ENCODE measurements at places on chromosomes 4 and X.

GRCh38 chr4:81589262-81589661 lies 117.6 kb upstream of the RASGEF1B start:
- no peak for DNase-seq

DNA sequence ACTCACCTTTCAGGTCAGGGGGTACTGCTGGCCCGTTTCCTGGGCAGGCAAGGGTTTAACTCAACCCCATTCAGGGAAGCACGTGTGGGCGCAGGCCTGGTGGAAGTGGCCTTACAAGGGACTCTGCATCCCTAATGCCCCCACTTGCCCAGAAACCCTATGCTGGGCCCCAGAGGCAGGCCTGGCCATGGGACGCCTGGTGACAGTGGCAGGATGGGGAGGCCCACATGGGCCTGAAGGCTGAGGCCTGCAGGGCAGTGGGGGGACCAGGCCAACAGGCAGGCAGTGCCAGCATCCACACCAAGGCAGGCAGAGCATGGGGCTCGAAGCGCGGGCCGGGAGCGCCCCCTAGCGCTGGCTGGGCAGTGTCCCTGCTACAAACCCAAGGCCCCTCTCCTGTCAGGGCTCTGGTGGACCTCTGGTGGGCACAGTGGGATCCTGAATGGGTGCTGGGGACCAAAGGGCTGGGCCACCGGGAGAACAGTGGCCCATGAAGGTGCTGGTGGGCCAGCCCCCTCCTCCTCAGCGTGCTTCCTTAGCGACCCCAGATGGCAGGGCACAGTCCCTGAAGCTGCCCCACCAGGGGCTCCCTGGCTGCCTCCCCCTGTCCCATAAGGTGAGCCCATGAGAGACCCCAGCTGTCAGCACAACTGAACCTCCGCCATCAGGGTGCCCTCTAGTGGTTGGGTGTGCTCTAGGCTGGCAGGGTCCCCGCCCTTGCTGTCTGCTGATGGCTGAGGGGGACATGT lies 16.8 kb downstream of the FGFR3 start:
- peak; percentile 82 for DNase-seq

- peak; percentile 25 for DNase-seq
Measured at GRCh38 chrX:153739754-153740486, 15.3 kb downstream of the ABCD1 start.

DNA sequence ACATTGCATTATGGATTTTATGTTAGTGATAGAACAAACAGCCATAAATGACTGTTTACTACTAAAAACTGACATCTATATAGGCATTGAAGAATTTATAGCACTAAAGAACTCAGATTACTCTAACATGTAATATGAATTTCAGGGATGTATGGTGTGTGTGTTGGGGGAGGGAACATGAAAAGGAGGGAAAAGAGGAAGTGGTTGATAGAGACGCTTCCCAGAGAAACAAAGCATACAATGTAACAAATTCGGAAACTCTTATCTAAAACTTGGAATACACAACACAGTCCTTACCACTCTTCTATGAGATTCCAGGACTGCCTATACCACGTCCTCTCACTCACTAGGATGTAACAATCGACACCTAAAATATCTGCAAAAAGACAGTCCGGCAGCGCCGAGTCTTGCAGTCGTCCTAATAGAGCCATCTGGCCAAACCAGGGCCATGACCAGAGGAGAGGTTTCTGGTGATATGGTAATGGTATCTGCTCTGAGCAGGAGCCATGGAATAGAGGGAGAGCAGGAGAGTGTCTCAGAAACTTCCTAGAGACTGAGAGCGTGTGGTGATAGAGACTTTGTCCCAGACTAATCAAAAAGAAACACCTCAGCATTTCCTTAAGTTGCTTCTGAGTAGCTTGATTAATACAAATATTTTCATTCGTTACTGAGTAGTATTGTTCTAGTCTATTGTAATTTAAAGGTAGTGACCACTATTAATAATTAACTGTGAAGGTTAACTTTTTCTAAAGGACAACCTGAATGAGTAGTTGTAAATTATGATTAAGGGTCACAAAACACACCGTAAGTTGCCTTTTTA lies 251.9 kb upstream of the ETNPPL start:
- DNase-seq: no peak

DNA sequence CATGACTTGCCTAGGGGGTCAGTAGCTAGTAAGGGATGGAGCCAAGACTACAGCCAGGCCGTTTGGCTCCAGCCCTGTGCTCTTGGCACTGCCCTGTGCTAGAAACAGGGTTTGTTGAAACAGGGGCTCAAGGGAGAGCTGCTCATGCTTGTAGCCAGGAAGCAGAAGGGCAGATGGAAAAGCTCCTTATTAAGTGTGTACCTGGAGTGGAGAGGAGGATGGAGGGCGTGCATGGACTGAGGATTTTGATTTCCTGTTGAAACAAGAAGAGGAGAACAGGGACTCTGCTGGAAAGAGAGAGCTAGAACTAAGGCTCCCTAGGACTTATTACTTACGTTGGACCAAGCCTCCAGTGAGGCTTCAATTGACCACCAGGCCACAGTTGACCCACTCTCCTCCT lies 363.0 kb downstream of the MID1IP1 start:
- no peak for DNase-seq

GRCh38 chr4:157314906-157315305 lies 94.4 kb downstream of the GRIA2 start:
- no peak for DNase-seq

DNA sequence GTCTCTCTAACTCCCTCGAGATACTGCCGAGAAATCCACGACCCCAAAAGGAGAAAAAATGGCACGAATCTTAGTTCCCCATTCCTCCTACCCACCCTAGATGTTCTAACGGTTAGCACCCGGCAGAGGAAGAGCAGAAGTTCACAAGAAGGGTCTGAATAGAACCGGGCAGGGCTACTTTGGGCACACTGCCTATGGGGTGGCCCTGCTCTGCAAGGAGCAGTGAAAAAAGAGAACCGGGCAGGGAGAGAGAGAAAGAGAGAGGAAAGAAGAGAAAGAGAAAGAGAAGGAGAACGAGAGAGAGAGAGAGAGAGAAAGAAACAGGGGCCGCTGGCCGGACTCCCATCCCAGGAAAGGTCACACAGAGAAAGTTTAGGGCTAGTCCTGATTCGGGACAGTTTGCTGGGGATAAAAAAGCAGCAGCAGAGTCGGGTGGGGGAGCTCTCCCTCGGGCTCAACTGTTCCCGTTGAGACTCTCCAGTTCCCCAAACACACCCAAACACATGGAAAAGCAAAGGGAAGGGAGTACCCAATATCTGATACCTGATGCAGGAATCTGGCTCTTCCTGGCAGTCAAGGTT lies 468 bp downstream of the GLA start:
- no peak for DNase-seq

DNA sequence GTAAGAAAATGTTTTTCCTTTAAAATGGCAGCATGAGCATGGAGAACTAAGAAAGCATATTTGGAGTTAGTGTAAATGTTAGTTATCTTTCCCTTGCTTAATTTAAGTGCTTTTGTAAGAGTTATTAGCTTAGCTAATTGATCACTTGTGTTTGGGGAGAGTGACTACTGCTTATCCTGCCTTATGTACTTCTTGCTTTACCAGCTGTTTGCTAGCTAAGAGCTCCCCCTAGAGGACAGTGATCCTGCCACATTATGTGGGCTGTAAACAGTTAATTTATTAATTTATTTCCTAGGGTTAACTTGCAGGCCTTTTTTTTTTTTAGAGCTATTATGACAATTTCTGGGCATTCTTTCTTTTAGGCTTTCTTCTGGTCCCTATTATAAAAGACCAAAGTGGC lies 435.8 kb downstream of the MAGEB5 start:
- DNase-seq: no peak

- no peak for DNase-seq
Measured at GRCh38 chrX:139156356-139156755, 374.2 kb upstream of the F9 start.

DNA sequence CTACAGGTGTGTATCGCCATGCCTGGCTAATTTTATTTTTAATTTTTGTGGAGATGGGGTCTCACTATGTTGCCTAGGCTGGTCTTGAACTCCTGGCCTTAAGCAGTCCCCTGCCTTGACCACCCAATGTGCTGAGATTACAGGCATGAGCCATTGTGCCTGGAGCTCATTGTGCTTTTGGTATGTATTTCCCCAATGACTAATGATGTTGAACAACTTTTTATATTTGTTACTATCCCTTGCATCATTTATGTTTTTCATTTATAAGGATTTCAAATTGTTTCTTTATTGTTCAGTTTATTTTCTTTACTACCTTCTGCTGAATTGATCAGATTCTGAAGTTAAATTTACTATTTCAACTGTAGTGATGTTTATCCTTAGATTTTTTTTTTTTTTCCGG lies 199.7 kb downstream of the CEP135 start:
- DNase-seq: no peak

GRCh38 chr4:137531168-137531985 lies 917 bp downstream of the PCDH18 start:
- no peak for DNase-seq

DNA sequence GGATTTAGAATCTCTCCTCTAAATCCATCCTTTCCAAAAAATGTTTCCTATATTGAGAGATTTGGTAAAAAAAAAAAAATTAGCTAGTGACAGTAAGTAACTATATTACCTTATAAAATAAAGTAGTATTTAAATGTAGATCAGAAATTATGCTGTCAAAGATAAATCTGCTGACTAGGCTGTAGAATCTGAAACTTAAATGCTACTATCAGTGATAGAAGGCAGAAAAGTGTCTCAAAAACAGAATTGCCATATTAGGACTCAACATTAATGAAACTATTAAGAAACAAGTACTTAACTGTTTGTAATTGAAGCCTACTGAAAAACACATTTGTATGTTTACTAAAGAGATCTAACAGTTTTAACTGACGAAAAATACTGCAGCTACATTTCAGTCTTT lies 8.3 kb downstream of the TAF9B start:
- DNase-seq: no peak

DNA sequence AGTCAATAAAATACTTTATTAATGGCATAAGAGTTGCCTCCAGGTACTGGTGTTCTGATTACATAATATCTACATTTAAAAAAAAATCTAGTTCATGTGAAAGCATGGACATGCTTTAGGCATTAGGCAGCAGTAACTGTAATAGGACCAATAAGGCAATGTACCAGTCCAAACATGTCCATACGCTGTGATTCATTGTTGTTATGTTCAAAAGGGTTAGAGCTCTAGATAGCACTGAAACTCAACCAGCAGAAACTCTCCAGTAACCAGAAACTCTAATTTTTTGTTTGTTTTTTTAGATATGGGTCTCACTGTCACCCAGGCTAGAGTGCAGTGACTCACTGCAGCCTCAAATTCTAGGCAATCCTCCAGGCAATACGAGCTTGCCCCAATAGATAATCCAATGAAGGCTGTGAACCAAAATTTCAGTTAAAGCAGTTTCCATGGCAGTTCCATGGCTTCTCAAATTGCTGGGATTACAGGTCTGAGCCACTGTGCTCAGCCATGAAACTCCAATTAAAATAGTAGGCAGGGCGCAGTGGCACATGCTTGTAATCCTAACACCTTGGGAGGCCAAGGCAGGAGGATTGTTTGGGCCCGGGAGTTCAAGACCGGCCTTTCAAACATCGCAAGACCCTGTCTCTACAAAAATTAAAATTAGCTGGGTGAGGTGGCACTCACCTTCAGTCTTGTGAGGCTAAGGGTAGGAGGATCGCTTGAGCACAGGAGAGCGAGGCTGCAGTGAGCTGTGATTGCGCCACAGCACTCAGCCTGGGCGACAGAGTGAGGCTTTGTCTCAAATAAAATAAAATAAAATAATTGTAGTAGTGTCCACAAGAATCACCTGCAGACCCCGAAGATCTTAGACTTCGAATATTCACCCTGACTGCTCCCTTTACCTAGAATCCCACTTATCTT lies 36.3 kb downstream of the MGARP start:
- DNase-seq: no peak

- DNase-seq: no peak
Measured at GRCh38 chrX:103913356-103914020, 48.9 kb upstream of the TMSB15B start.

DNA sequence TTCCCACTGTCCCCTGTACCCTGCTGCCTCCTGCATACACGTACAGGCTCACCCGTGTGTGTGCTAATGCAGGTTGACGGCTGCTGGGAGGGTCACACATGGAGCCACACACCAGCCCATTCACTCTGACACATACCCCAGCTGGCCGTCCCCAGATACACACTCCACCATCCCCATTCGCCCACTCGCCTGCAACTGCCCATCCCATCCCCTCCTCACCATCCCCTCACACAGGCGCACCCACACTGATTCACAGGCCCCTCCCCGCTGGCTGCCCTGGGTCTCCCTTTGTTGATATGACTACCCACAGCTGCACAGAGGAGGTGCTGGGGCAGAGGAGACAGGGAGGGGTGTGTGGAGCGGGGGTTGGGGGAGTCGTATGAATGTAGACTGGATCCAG lies 25.7 kb downstream of the PJA1 start:
- DNase-seq: no peak

DNA sequence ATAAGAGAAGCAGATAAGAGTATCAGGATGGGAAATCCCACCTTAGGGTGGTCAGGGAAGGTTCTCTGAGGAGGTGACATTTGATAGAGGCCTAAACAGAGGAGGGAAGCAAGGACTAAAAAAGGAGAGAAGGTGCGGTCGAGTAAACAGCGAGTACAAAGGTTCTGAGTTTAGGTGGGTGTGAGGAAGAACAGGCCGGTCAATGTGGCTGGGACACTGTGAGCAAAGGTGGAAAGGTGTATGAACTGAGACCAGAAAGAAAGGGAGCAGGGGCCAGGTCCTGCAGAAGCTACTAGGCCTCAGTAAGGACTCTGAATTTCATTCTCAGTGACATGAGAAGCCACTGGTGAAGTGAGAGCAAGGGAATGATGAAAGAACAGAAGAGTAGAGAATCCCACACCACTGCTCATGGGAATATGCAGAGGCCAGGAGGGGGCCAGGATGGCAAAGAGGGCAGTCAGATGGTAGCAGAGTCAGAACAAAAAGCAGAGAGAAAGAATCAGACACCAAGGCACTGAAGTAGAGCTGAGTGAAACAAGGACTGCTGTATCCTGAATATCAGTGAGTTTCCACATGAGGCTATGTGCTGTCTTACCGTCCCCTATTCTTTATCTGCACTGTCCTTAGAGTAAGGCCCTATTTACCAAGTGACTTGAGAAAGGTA lies 18.0 kb downstream of the PRSS48 start:
- DNase-seq: no peak

DNA sequence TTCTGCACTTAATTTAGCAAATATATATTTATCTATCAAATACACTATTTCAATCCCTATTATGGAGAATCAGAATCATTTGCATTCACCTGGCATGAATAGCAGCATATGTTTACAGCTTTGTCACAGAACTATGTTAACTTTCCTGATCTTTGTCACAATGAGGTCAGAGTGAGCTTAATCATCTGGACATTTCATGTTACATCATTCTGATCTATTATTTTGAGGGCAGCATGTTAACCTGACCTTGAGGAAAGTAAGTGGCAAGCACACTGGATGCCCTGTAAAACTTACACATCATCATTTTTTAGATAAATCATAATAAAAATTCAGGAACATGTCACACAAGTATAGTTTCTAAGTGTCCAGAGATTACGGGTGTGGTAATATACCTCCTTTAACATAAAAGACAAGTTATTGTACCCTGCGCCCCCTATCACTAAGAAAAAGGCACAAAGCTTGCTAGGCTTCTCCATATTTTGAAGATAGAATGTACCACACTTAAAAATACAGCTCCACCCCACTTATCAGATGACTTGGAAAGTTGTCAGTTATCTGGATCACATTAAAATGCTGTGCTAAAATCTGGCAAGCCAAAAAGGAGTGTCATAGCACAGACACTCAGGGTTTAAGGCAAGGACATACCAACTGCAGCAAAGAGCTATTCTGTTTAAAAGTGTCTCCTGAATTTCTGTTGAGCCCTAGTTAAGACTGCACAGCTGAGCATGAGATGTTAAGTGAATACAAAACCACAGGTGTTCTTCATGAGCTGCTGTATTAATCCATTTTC lies 182.7 kb upstream of the FAT4 start:
- no peak for DNase-seq

All from activated CD4-positive, alpha-beta T cell treated with anti-CD3 and anti-CD28 coated beads, Interleukin-2, amount 50 U/mL, for 48 hours (primary cell).